ENCODE measurements at places on chromosomes 7 and 10. TPM values are rescaled to one million over a fixed set of nuclear protein-coding genes. Genes with fewer than 3 reads are reported as not detected.

SAMD9L gene
- 6.4 TPM for total RNA-seq

VSIR gene
- 83.9 TPM for total RNA-seq

EEPD1 gene
- 40.1 TPM for total RNA-seq

ADRA2A gene
- total RNA-seq = 346 TPM

TAS2R16 gene
- not detected for total RNA-seq

RPS24 gene
- total RNA-seq = 978 TPM

TAS2R4 gene
- total RNA-seq = 1.0 TPM

SLC39A12 gene
- total RNA-seq = not detected

FOXP2 gene
- 10.1 TPM for total RNA-seq
